Right renal cortex interstitium (tissue), 3 donors: ENCODE measurements at places on chromosomes 7 and 10. TPM values are rescaled to one million over a fixed set of nuclear protein-coding genes. Genes with fewer than 3 reads are reported as not detected.

Gene ANKRD61
- polyA plus RNA-seq, result 0.58 TPM

Gene DENND2A
- polyA plus RNA-seq, result 37.1 TPM

DNA sequence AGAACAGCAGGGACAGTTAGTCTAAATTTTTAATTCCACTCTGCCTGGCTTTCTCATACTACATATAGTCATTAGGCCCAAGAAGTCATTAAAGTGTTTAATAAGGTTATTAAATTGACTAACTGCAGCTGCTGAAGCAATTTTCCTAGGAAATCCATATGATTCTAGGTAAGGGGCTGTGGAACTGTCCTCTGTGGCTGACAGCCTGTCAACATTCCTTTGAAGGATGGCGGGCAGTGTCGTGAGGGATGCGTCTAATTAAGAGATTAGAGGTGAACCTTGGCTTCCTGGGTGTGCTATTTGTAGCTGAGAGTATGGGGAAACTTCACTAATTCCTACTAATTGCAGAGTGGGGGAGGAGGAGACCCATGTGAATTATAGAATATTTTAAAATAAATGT, 64.6 kb downstream of the SNX10 start:
- DNase-seq, result no peak

GRCh38 chr10:72889391-72889831, 4.1 kb upstream of the OIT3 start:
- no peak for DNase-seq

DNA sequence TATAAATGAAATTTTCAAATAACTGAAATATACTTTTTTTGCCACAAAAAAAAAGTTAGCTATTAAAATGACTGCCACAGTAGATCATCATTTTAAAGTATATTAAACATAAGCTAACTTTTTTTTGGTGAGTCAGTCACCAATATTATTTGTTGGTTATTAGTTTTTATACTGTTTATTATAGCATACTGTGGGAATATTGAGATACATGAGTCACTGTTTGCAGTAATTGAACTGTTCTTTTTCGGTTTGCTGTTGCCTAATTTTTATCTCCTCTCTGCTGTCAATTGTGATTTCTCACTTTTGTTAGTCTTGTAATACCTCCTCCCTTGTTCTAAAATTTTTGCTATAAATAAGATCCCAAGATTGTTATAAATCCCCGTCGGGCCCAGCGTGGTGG, 45.7 kb downstream of the BTAF1 start:
- no peak for DNase-seq

DNA sequence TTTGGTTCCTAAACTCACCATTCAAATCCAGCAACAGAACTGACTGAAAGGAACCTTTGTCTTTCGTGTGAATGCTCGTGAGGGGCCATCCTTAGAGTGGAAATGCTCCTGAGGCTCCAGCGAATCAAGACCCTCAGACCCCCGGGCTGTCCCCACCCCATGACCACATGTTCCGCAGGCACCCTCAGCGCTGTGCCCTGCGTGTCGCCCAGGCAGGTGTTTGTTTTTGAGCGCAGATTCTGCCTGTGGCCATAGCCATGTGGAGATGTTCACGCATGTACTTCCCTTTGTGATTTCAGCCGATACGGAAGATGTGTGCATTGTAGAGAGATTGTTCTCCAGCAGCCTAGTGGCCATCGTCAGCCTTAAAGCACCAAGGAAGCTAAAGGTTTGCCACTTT, 24.2 kb downstream of the WIPI2 start:
- no peak for DNase-seq

GRCh38 chr7:42236266-42236975, 588 bp downstream of the GLI3 start:
- no peak for DNase-seq
